ENCODE measurements at places on chromosomes 6 and 20.

GRCh38 chr6:31871046-31871659 is 7.6 kb downstream of the SLC44A4 start:
- no peak for DNase-seq

- DNase-seq: no peak
These were observed 546.4 kb downstream of the MMUT start for GRCh38 chr6:48916607-48917006.

- DNase-seq: no peak
These were observed 49.1 kb downstream of the ARMC2 start for GRCh38 chr6:108897371-108897770.

- DNase-seq: no peak
These were observed 7.9 kb upstream of the SLCO4A1 start for GRCh38 chr20:62634330-62634967.

DNA sequence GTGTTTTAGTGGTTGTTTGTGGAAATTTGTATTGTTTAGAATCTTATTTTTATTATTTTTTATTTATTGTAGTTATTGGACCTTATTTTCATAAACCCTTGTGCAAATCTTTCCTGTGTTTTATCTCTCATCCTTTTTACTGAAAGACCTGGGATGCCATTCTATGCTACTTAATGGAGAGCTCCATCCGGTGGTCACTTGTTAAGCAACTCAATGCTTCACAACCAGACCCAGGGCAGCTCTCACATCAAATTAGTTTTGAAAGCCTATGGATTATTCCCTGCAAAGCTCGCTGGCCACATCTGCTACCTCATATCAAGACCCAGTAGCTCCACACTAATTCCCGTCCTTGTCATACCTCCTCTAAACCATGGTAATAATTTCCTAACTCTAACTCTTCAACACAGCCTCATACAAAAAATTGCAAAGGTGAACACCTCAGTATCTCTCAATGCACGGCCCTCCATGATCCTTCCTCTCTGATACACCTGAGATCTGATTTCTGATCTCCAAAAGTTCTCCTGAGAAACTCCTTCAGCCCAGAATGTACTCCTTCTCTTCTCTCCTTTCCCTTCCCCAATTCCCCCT is 296.6 kb upstream of the MANEA start:
- no peak for DNase-seq

DNA sequence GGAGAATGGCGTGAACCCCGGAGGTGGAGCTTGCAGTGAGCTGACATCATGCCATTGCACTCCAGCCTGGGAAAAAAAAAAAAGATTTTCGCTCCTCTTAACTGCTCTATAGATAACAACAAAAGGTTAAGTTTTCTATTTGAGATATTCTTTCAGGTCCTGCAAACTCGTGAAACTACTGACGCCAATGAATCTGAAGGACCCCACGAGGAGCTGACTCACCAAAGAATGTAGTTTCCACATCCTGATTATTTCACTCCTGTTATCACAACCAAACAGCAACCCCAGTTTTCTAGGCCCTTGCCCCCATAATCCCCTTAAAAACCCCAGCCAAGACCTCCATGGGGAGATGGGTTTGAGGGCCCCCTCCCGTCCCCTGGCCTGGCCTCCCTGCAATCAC is 58.7 kb downstream of the OTOR start:
- DNase-seq: no peak

- DNase-seq: no peak
These were observed 12.8 kb downstream of the AARS2 start for GRCh38 chr6:44300292-44300823.

GRCh38 chr20:50477239-50477872 is 32.8 kb upstream of the PTPN1 start:
- DNase-seq: no peak

DNA sequence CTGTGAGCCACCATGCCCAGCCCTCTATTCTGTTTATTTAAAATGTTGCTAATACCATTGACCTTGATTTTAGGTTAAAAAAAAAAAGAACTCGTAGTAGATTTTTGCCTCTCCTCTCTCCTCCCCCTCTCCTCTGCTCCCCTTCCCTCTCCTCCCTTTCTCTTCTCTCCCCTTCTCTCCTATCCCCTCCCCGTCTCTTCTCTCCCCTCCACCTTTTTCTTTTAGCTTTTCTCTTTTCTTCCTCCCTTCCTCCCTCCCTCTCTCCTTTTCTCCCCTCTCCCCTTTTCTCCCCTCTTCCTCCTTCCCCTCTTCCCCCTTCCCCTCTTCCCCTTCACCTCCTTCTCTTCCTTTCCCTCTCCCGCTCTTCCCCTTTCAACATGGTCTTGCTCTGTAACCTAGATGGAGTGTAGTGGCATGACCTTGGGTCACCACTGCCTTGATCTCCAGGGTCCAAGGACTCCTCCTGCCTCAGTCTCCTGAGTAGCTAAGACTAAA is 223.8 kb downstream of the ZFAND3 start:
- no peak for DNase-seq

DNA sequence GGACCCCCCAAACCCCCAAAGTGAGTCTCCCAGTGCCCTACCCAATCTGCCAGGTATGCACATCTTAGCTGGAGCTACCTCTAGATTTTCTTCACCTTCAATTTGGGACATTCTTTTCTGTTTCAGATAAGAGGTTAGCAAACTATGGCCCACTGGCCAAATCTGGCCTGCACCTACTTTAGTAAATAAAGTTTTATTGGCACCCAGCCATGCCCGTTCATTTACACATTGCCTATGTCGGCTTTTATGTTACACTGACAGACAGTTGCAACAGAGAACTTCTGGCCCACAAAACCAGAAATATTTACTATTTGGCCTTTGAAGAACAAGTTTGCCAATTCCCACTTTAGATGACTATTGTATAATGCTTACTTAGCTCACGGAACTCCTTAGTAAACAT is 55.9 kb upstream of the STX16 start:
- no peak for DNase-seq

- DNase-seq: no peak
These were observed 24.0 kb upstream of the DDO start for GRCh38 chr6:110439356-110439755.

DNA sequence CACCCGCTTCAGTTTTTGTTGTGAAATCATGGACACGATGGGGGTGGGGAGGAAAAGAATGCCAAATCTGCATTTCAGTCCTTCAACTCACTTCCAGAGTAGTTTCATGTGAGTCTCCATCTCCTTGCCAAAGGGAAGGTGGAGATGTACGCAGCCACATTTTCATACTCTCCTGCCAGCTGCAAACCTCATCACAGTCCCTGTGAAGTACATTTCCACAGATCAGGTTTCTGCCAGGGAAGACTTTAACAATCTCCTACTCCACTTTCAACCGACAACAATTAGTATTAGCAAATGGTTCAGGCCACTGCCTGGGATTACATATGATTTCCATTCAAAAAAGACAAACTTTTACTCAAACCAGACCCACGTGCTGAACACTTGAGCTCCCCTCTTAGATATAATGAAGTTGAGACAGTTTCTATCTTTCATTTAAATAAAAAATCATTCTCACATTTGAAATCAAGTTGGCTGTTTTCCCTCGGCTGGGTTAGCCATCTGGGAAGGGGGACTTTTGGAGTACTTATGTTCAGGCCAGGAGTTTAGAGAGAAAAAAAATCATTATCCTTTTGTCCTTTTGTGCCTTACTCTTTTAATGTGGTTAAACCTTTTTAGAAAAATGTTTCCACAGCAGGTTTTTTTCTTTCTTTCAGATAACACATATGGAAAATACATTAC is 51.0 kb upstream of the CEP162 start:
- DNase-seq: no peak

- DNase-seq: no peak
These were observed 4.1 kb upstream of the SPATA2 start for GRCh38 chr20:49919461-49919860.

DNA sequence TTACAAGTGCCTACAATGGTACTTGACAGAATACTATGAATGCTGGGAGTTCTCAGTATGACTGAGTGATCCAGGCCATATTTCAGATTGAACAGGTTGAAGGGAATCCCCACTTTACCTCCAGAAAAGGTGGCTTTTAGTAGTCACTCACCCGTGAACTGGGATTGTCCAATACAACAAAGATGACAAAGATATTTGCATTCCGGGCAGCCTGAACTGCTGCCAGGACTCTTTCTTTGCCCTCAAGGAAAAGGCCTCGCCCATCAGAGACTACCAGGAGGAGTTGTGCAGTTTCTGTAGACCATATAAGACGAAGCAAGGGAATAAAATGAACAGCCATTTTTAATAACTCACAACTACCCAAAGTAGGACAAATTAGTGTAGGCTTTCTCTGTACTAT is 6.3 kb upstream of the LYRM2 start:
- no peak for DNase-seq

DNA sequence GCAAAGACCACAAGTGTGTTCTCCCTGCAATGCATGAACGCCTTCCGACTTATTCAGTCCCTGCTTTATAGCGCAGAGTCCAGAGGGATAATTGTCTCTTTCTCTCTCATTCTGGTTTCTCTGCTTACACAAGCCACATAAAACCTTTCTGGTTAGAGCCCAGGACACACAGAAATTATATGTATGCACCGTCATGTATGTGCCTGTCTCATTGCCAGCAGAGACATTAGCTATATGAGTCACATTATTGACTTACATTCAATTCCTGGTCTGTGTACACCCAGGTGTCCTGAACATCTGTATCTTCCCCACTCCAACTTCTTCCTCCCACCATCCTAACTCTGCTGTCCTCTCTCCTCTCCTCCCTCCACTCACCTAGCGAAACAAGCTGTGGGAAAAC is 44.0 kb downstream of the LRFN2 start:
- no peak for DNase-seq

DNA sequence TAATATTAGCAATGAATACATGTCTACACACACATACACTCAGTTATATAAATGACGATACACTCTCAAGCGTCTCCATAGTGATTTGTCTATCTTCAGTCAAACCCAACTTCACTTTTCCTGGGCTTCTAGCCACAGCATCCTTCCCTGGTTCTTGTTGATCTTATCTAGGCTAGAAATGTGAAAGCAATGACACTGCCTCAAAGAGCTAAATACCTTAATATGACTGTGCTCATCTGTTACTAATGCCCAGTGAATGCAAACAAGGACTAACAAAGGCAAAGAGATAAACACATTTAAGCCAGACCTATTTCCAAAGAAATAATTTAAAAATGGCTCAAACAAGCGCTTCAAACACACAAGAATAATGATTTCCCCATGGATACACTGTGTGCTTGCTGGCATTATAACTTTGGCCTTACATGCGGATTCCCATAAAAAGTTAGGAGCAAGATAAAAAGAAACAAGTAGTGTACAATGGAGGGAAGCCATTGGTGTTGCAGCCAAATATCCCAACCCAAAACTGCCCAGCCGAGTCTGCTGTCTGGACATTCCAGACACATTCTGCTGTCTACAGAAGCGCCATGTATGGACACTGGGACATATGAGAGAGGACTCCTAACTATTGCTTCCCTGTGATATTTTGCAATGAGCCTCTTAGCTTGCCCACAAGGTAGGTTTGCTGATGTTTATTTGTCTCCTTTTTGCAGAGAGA is 19.5 kb upstream of the DAAM2 start:
- no peak for DNase-seq

DNA sequence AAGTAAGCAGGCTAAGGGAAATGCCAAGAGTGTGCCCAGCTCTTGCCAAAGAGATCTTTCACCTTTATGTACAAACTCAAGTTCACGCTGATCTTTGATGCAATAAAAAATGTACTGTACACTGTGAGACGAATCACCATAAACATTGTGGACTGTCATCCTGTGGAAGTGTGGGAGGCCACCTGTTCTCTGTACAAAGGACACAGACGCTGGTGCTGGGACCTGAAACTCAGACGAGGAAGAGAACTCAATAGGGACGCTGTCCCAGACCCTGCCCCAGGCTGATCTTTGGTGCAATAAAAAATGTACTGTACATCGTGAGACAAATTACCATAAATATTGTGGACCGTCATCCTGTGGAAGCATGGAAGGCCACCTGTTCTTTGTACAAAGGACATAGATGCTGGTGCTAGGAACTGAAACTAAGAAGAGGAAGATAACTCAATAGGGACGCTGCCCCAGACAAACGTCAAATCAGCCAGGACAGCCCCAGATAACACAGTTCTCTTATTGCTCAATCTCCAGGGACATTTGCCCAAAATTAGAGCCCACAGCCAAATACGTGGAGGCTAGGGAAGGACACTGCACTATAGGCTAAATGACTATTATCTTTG is 312.7 kb upstream of the SGK1 start:
- no peak for DNase-seq

DNA sequence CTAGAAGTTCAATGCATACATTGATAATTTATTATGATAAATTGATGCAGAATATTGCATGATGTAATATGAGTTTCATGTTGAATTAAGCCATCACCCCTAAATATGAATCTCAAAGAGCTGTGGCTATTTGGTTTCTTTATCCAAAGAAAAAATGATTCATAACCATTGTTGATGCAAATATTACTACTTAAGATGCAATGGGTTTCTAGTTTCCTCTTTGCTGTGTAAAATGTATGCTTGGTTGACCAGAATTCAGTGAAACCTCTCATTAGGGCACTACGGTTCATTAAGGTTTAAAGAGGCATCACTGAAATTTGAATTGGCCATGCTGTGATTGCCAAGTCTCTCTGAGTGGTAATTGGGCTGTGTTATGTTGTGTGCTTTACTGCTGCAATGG is 492.5 kb upstream of the FLRT3 start:
- DNase-seq: no peak

DNA sequence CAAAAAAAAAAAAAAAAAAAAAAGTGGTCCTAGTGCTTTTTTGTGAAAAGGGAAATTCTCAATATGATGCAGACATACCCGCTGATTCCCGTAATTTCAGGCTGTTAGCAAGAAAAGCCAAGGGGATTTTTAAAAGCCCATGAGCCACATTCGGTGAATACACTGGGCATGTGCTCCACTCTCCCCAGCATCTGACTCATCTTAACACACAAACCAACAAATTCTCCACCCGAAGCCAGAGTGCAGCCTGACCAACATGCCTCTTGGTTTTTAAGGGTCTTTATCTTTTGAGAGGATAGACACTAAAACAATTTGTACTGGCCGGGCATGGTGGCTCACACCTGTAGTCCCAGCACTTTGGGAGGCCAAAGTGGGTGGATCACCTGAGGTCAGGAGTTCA is 45.5 kb upstream of the CD83 start:
- no peak for DNase-seq

DNA sequence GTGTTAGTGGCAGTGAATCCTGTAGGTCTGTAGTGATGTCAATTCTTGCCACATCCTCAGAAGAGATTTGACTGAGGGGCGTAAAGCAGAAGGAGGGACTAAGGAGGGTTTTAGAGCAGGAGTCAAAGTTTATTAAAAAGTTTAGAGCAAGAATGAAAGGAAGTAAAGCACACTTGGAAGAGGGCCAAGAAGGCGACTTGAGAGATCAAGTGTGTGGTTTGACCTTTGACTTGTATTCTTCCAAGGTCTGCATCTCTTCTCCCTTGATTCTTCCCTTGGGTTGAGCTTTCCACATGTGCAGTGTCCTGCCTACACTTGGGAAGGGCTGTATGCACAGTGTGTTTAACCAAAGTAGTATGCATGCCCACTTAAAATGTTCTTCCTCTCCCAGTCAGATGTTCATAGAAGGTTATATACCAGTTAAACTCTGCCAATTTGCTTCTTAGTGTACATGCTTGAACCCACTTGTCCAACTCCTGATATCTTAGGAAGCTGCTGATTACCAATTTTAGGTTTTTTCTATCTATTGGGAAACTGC is 627.6 kb downstream of the MMUT start:
- no peak for DNase-seq
